ENCODE measurements at places on chromosomes 1 and 21. TPM values are rescaled to one million over a fixed set of nuclear protein-coding genes. Genes with fewer than 3 reads are reported as not detected.

DNA sequence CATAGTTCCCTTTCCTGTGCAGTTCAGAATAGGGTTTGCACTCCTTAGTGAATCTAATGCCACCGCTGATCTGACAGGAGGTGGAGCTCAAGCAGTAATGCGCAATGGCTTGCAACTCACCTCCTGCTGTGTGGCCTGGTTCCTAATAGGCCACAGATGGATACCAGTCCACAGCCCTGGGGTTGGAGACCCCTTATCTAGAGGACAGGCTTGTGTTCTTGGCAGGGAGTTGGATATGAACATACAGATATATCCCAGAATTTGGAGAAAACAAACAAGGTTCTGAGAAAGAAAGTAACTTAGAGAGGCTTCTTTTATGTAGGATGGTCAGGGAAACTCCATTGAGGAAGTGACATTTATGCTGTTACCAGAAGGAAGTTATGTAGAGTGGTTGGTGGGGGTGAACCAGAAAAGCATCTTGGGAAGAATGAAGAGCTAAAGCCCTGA is 5.1 kb upstream of the PTPRC start:
- no peak overlapping the region for H3K27ac ChIP-seq
- H3K36me3 ChIP-seq = no peaks in the 10 kb centered on the region
- no peak for DNase-seq
- H3K4me1 ChIP-seq = no peaks in the 10 kb centered on the region
- H3K27me3 ChIP-seq = no peaks in the 10 kb centered on the region

GRCh38 chr1:62356257-62356835 is 37.1 kb upstream of the KANK4 start:
- H3K27me3 ChIP-seq = no peaks in the 10 kb centered on the region
- H3K36me3 ChIP-seq = no peaks in the 10 kb centered on the region
- DNase-seq = no peak
- no peak overlapping the region for H3K4me3 ChIP-seq

DNA sequence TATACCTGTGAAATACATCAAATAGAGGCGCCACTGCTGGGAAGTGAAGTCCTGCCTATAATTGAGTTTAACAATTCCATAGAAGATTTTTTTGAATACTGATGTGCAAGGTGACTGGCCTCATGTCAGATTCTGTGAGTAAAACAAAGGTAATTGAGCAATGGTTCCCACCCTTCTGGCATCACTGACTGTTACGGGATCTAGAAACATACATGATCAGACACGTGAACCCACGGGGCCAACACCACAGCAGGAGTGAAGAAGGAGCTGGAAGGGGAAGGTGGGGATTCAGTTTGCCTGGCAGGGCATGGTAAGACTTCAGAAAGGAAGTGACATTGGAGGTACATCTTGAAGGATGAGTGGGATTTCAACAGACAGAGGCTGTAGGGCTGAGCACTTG is 270.2 kb downstream of the DISC1 start:
- H3K4me1 ChIP-seq = no peaks in the 10 kb centered on the region
- no peaks in the 10 kb centered on the region for H3K36me3 ChIP-seq
- no peak overlapping the region for H3K4me3 ChIP-seq
- H3K27ac ChIP-seq = no peak overlapping the region
- DNase-seq = no peak
- H3K27me3 ChIP-seq = no peaks in the 10 kb centered on the region

DNA sequence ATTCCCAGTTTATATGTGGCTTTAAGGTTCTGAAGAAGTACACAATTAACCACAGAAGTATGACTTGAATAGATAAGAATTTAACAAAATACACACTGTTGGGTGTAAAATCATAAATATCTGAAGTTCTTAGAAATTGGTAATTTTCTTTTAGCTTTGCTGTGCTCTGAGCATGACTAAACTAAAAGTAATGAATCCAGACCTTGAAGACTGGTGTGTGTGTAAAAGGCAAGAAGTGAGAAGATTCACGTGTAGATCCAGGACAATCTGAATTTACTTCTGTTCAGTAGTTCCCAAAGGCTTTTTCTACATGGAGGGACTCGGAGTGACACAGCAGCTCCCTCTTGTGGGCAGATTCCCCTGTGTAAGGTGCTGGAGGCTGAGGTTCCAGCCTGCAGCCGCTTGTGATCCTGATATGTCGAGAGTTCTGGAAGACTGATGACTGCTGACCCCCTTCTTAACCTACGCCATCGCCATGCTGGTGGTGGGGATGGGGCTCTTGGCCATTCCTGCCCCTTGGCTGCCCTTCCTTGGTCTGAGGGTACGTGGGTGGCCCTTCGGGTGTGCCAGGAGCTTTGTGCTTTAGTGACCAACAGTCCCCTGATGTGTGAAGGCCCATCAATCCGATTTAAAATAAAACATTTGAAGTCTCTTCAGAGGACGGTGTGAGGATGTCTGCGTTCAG is 62.7 kb downstream of the ADARB1 start:
- no peak overlapping the region for H3K4me3 ChIP-seq
- H3K27ac ChIP-seq = peak overlapping the region; percentile 32
- H3K4me1 ChIP-seq = peaks cover 27% of the 10 kb centered on the region
- peak; percentile 92 for DNase-seq
- no peaks in the 10 kb centered on the region for H3K27me3 ChIP-seq

The CLCA4 gene
- total RNA-seq = not detected
